GF-D8 (cell line): ENCODE measurements at places on chromosomes 3 and 15.

DNA sequence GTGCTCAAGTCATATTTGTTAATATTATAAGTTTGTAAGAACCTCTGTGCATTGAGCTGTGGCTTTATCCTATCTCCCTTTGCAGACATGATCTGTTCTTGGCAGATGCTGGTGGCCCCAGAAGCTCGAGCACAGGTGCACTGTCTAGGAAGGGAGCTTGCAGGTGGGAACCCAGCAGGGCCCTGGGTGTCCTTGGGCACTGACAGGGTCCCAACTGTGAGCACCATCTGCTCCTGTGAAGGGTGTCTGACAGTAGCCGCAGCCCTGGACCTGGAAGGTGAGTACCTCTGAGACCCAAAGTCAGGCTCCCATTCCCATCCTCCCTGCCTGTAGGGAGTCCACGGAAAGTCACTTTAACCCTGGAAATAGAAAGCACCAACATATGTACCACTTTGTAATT is 2.4 kb upstream of the REC114 start:
- DNase-seq = no peak

DNA sequence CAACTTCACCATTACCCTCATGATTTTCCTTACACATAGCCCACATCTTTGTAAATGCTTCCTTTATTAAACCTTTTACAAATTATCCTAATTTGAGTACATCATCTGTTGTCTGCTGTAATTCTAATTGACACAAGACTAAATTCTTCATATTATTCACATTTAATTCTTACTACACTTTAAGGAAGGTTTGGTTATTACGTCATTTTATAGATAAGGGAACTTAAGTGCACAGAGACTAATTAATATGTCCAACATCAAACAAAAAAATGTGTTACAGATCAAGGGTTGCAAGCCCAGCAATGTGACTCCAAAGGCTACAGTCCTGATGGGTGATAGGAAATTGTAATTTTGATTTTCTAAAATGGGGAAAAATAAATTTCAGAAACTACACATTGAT is 289.1 kb upstream of the ZNF385D start:
- DNase-seq = no peak

GRCh38 chr3:59163953-59164352 is 114.1 kb upstream of the CFAP20DC start:
- no peak for DNase-seq

- DNase-seq = no peak
These were observed 139.5 kb upstream of the RBMS3 start for GRCh38 chr3:29141197-29141917.

GRCh38 chr3:152377184-152377570 is 108.4 kb downstream of the MBNL1 start:
- DNase-seq = no peak

- DNase-seq = no peak
These were observed 61.1 kb downstream of the MLH1 start for GRCh38 chr3:37054370-37054769.

DNA sequence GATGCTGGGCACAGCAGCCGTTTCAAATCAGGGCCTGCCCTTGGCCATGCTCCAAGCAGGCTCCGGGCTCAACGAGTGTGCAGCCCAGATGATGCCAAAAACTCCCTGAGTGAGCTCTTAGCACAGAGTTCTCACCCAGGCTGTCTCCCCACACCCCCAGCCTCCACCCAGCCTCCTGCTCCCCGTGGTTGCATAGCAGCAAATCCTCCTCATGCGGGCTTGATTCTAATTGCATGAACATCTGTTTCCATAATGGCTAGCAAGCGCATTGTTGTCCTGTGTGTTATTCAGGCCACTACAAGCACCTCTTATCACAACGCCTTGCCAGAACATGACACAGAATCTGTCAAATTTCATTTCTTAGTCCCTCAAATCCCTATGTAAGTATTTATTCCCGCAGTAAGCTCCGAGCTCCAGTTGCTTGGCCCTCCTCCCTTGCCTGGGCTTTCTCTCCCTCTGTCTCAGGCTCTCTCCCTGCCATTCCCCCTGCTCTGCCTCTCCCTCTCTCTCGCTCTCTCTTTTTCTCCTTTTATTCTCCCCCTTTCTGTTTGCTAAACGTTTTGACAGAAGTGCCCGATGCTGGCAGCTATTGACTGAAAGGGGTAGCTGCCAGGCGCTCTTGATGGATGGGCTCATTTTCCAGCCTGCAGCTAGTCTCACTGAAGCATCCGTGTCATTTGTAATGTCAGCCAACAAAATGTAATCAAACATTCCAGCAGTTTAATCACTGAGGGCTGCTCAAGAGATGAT is 306.5 kb downstream of the IL20RB start:
- DNase-seq = no peak

DNA sequence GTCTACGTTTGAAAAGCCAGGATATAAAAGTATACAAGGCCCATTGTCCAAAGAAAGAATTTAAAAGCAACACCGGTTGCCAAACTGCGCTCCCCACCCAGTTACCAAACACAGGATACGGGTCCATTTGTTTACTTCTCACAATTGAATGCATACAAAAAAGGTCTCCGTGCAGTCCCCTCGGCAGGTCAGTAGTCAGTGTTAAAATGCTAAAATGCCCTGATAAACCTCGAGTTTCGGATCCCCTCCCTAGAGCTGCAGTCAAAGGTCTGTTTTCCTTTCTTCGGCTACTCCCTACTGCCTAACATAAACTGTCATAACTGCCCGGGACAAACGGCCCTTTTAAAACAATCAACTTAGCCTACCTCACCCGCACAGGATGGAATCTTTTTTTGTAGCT is 534.6 kb downstream of the FOXP1 start:
- DNase-seq = no peak

- DNase-seq = no peak
These were observed 35.4 kb upstream of the ATG7 start for GRCh38 chr3:11236588-11237461.
